ENCODE measurements at places on chromosomes 12 and 14.

- no peak for DNase-seq
Measured at GRCh38 chr12:66713984-66714383, 35.1 kb upstream of the GRIP1 start.

GRCh38 chr14:50924236-50924635 lies 20.0 kb downstream of the PYGL start:
- no peak for DNase-seq

DNA sequence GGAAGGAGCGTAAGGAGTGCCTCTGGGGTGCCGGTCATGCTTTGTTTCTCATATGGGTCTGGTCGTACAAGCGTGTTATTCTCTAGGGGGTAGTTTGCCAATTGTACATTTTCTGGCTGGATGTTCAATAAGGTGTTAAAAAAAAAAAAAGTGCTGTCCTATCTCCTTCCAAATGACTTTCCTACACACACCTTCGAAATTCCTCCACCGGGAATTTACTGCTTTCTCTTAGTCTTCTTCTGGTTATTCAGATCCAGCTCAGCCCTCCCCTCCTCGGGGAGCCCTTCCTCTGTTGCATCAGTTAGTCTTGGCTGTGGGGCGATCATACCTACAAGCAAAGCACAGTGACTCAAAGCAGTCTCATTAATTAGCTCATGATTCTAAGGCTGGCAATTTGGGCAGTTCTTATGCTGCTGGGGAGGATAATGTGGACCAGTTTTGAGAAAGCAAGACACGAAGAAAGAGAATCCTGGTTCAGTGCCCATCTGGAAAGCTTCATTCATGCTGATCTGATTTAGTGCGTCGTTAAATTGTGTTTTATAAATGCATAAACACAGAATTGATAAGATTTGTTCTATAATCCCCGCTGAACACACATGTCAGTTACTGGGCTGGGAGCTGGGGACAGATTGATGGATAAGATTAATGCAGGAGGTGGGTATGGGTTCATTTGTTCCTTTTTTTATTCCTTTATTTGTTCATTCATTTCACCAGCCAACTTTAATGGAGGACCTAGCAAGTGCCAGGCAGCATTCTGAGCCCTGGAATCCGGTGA lies 9.2 kb upstream of the CLMN start:
- DNase-seq = no peak

DNA sequence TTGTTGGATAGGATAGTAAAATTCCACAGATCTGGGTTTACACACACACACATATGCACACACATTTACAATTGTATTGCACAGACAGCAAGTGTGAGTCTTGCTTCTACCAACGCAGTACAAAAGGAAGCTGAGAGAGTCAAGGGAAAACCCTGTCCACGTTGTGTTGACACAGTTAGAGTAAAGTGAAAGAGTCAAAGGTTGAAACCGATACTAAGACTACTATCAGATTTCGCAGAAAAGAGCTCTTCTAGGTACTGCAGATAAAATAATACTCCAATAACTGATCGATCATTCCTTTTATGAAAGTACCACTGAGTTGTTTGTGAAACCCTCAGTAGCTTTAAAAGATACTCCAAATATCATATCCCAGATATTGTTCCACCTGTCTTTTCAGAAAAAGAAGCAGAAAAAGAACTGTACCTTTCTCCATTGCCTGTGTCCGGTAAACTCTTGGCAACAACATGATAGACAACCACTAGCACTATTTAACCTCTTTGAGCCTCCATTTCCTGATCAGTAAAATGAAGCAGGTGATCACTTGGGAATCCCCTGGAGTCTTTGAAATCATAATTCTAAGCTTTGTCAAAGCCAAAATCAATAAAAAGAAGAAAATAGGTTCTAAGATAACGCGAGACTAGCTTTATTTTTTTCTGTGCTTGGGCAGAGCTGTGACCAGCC lies 224.6 kb upstream of the FOXN3 start:
- DNase-seq = no peak

GRCh38 chr14:56841611-56842010 lies 31.3 kb upstream of the OTX2 start:
- no peak for DNase-seq

DNA sequence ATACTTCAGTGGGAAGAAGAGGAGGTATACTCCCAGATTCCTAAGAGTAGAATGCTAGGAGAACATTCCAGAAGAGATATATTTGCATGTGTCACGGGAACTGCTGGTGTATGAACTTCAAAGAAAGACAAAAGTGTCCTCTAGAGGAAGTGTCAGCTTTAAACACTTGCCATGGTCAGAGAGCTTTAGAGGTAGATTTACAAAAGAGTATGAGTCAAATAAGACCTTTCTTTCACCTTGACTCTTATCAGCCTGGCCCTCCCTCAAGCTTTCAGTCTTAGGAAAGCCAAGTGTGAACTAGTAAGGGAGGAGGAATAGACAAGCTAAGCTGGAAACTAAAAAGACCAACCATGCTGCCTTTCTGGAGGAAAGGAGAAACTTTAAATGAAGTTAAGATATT lies 34.7 kb downstream of the COX8C start:
- DNase-seq = no peak

- peak; percentile 11 for DNase-seq
Measured at GRCh38 chr12:66900616-66901015, 221.7 kb upstream of the GRIP1 start.

- DNase-seq = no peak
Measured at GRCh38 chr12:67911275-67911600, 78.0 kb upstream of the IFNG-AS1 start.

Data from endothelial cell of umbilical vein (primary cell).